ENCODE measurements at places on chromosomes 12 and 14.

DNA sequence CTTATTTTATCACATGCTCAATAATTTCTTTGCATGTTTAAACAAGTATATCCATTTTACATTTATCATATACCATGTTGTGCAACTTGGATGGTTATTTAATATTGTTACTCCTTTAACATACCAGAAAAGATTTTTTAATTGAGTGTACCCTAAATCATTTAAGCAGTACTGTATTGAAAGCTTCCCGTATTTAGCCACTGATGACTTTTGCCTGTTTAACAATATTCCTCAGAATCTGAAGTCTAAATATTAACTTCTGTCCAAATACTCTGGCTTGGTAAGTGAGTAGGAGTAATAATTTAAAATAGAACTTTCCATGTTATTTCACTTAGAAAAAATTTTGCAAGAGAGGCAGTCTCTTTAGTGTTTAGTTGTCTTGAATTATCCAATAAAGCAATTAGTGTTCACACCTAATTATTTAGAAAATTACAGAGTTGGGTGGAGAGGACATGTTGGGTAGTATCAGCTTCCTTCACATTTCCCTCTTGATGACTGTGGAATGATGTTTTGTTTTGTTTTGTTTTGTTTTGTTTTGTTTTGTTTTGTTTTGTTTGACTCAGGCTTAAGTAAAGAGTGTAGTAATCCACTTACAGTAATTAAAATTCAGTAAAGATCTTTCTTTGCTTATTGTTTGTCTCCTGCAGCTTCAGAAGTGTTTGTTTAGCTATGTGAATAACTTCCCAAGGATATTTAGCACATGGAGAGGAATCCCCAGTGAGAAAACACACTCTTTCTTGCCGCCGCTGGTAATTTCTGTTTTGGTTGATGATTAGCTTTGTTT lies 59.5 kb downstream of the DAAM1 start:
- no peak for DNase-seq

- no peak for DNase-seq
These were observed 2.8 kb downstream of the ETFBKMT start for GRCh38 chr12:31662176-31662849.

DNA sequence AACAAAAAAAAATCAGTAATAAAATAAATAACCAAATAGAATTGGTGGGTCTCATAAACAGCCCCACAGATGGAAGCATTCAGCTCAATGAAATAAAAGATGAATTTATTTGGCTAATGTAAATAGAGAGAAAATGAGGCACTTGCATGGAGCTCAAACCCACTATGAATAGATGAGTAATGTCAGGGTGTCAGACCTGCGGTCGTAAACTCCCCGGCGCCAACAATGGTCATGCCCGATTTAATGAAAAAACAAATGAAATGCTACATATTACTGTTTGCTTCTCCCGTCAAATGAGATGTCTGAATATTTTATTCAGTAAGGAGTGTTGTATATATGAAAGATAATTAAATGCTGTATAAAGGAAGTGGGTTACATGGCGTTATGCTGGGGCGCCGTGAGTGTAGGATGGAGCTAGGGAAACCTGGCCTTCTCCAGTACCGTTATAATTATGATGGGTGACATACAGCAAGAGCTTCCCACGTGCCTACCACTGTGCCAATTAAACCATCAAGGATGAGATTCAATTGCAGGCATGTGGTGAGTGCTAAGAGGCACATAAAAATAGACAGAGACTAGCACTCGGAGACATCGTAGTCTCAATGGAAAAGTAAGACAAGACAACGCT lies 648.1 kb downstream of the BCL11B start:
- DNase-seq: peak; percentile 7

DNA sequence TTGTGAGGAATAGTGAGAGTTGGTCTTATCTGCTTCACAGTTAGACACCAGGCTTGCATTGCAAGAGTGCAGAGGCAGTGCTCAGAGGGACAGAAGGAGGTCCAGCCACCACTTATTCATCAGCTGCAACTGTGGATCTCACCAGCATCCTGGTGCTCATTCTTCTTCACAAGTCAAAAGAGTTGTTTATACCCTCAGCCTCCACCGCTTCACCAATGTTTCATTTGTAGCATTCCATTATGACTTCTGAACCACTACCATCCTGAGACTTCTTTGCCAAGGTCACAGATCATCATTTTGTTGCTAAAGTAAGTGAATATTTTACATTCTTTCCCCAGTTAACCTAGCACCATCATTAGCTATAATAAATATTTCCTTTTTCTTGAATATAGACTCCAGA lies 230.5 kb upstream of the KITLG start:
- DNase-seq: no peak

DNA sequence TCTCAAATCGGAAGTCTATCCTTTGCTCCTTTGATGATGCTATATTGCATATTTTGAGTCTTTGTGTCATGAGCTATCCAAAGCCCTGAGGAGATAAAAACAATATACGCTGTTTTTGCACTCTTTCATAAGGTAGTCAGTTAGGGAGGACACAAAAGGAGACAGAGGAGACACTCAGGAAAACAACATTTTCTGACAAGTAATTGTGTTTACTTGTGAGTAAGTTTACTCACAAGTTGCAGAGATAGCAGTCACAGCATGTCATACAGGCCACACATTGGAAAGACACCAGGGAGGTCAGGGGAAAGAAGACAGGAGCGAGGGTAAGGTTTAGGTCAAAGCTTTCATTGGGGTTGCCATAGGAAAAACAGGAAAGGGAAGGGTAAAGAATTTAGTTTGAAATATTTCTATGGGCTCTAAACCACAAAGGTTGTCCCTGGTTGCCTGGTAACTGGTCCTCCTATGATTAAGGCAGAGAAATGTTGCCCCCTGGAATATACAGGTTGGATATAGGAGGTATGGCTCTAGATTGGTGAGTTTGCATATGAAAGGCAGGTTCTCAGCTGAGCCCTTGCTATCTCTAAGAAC lies 7.4 kb upstream of the GABARAPL1 start:
- DNase-seq: no peak

GRCh38 chr12:60176891-60177290 lies 581.1 kb downstream of the SLC16A7 start:
- DNase-seq: no peak

DNA sequence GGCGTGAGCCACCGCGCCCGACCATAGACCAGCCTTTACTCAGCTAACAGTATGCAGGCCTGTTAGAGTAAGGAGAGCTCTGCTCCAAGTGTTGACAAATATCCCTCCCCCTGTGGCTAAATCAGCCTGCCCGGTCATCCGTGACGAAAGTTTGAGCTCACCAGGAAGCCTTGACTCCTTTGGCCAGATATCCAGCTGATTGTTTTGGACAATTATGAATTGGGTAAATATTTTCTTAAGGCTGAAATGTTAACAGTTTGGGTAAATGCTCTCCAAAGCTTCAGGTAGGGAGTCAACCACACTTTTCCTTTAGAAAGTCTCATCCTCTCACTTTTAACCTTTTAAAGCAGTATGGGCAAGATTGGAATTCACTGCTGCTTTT lies 157.9 kb downstream of the PAWR start:
- no peak for DNase-seq

- DNase-seq: no peak
These were observed 91.0 kb upstream of the TRAF3 start for GRCh38 chr14:102686196-102686801.

DNA sequence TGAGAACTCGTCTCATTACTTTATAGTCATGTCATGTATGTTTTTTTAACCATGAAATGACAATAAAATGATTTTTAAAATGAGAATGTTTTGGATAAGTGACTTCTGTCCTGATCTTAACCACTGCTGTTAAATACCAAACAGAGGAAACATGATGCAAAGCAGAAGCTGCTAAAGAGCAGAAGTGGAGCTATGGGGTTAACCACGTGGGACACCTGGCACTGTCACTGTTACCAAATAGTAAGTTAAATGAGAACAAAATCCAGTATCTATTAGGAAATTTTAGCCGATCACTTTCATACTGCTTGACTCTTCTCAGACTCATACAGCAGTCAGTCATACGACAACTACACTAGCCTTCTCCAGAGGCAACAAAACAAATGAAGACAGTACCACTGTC lies 82.4 kb downstream of the SCAF11 start:
- DNase-seq: no peak

DNA sequence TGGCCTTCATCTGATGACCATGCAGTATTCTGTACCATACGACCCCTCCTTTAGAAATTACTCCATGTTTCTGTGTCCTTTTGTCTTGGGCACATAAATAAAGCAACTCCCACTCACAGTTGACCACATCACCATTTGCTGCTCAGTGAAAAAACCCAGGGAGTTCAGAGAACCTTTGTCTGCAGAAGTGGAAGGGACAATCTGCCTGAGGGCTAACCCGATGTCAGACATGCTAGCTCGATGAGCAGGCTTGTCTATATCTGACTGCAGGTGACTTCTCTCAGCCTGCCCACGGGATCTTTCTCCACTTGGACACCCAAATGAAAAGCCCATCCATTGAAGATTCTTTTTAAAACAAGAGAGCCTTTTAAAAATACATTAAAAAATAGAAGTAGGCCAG lies 45.7 kb upstream of the GRIP1 start:
- DNase-seq: no peak

DNA sequence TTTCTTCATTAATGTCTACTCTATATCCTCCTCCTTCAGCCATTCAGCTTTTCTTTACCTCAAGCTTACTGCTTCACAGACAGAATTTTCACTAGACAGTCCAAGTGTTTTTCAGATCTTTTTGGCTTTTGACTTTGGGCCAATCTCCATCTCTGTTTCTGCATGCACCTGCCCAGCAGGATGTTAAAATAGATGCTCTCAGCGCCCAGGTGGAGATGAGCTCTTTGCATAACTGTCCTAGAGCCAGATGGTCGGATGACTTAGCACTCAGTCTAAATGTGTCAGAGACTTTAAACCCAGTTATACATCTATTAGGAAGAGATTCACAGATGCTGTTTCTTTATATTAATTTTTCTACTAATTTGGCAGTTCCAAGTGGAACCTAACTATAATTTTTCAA lies 80.3 kb upstream of the SSTR1 start:
- DNase-seq: no peak

GRCh38 chr12:50581226-50582184 lies 76.7 kb downstream of the DIP2B start:
- no peak for DNase-seq

- no peak for DNase-seq
These were observed 77.5 kb downstream of the TGFB3 start for GRCh38 chr14:75904311-75904710.

- DNase-seq: no peak
These were observed 48.3 kb downstream of the NPAS3 start for GRCh38 chr14:32986791-32987540.

- DNase-seq: no peak
These were observed 12.6 kb downstream of the RASSF9 start for GRCh38 chr12:85823436-85824180.

DNA sequence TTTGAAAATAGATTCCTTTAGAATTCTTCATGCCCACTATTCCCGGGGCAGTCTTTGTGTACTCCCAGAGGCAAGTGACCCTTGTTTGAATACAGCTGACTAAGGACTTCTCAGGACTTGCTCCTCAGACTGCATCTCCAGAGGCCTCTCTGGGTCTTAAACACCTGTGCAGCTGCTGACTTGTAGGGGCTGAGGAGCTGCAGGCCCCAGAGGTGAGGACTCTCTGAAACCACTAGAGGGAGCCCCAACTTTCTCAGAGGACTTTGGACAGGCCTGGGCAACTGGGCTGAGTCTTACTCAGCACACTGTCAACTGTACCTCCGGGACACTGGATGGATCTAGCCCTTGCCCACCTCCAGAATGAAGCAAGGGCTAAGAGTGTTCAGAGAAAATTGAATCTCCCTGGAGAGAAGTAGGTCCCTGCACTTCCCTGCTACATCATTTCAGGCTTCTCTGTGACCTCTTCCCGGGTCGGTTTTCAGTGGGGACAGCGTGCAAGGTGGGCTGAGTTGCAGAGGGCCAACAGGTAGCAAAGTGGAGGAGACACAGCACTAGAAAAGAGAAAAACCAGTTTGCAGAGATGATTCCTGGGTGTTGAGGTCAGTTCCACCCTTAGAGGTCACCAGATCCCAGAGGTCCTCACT lies 164.6 kb downstream of the TMEM117 start:
- DNase-seq: peak; percentile 3

DNA sequence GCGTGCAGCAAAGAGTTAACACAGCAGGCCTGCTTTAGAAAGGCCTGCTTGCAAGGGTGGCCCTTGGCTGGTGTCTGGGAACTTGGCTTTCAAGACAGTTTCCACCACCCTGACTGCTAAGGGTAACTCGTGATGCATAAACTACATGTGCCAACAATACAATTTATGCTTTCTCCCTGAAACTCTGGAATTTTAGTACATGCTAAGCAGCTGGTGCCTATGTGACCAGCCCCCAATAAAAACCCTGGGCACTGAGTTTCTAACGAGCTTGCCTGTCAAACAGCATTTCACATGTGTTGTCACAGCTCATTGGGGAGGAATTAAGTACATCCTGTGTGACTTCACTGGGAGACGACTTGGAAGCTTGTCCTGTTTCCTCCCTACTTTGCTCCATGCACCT lies 133.1 kb downstream of the SLC5A8 start:
- DNase-seq: no peak

DNA sequence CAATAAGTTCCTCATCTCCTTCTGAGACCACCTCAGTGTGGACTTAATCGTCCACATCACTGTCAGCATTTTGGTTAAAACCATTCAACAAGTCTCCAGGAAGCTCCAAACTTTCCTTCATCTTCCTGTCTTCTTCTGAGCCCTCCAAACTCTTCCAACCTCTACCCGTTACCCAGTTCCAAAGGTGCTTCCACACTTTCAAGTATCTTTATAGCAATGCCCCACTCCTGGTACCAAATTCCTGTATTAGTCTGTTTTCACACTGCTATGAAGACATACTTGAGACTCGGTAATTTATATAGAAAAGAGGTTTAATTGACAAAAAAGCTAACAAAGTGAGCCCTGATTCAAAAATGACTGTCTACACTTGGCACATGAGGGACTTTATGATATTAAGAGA lies 22.8 kb downstream of the EMP1 start:
- no peak for DNase-seq

Measured in NCI-H1417 treated with DMSO at 0.1 percent for 48 hours (cell line).